Smooth muscle cell of the coronary artery (primary cell): ENCODE measurements at places on chromosomes 16 and 17. TPM values are rescaled to one million over a fixed set of nuclear protein-coding genes. Genes with fewer than 3 reads are reported as not detected.

FOXO3B gene
- 2.7 and 3.8 TPM in 2 replicates for total RNA-seq

TUBD1 gene
- total RNA-seq: 2.5 and 5.3 TPM in 2 replicates

PRR11 gene
- 0.23 and 3.7 TPM in 2 replicates for total RNA-seq

CDRT4 gene
- 0.59 and 1.5 TPM in 2 replicates for total RNA-seq

NPIPB13 gene
- total RNA-seq: 0.68 and 1.5 TPM in 2 replicates

FOXF1 gene
- not detected in 2 replicates for total RNA-seq

CCDC144A gene
- 2.3 and 12.0 TPM in 2 replicates for total RNA-seq

RAD51C gene
- 17.4 and 21.6 TPM in 2 replicates for total RNA-seq

SLC38A7 gene
- total RNA-seq: 22.6 and 31.9 TPM in 2 replicates

TM4SF5 gene
- not detected in 2 replicates for total RNA-seq

CSNK2A2 gene
- 16.4 and 17.2 TPM in 2 replicates for total RNA-seq

TNK1 gene
- total RNA-seq: 0.08 and 0.35 TPM in 2 replicates

SLC6A2 gene
- not detected in 2 replicates for total RNA-seq

GDPD3 gene
- 0.60 and 4.4 TPM in 2 replicates for total RNA-seq

ARL17B gene
- 2.0 and 2.2 TPM in 2 replicates for total RNA-seq

CES5A gene
- not detected in 2 replicates for total RNA-seq

RASL10B gene
- total RNA-seq: 0.98 and 1.6 TPM in 2 replicates

PRDM7 gene
- total RNA-seq: not detected in 2 replicates

PPY gene
- total RNA-seq: not detected in 2 replicates

LITAFD gene
- total RNA-seq: not detected in 2 replicates

GAS2L2 gene
- total RNA-seq: 0.08 TPM in 1 of 2 replicates, not detected in the other

HOXB4 gene
- 0.35 and 0.90 TPM in 2 replicates for total RNA-seq

FOXN1 gene
- not detected in 2 replicates for total RNA-seq

CRYM gene
- 2.8 TPM in 1 of 2 replicates, not detected in the other for total RNA-seq

ST6GALNAC2 gene
- total RNA-seq: 0.23 and 4.0 TPM in 2 replicates

RAP1GAP2 gene
- total RNA-seq: 0.15 and 1.2 TPM in 2 replicates

NUPR1 gene
- total RNA-seq: 43.7 and 74.9 TPM in 2 replicates

HBQ1 gene
- total RNA-seq: not detected in 2 replicates

DNAH2 gene
- 0.15 and 0.35 TPM in 2 replicates for total RNA-seq

PRRT2 gene
- total RNA-seq: 0.38 and 1.6 TPM in 2 replicates

PIPOX gene
- 1.4 and 1.9 TPM in 2 replicates for total RNA-seq

PRSS33 gene
- total RNA-seq: not detected in 2 replicates

GNAO1 gene
- 0.12 TPM in 1 of 2 replicates, not detected in the other for total RNA-seq

ATAD5 gene
- total RNA-seq: 0.23 and 0.83 TPM in 2 replicates

RAB26 gene
- total RNA-seq: 1.3 and 1.5 TPM in 2 replicates

MMP15 gene
- 1.7 and 3.2 TPM in 2 replicates for total RNA-seq

BBS2 gene
- 39.0 and 91.0 TPM in 2 replicates for total RNA-seq

TMC7 gene
- 0.12 and 1.7 TPM in 2 replicates for total RNA-seq

TERB1 gene
- total RNA-seq: 0.08 TPM in 1 of 2 replicates, not detected in the other
